ENCODE measurements at places on chromosomes 2 and 18.

DNA sequence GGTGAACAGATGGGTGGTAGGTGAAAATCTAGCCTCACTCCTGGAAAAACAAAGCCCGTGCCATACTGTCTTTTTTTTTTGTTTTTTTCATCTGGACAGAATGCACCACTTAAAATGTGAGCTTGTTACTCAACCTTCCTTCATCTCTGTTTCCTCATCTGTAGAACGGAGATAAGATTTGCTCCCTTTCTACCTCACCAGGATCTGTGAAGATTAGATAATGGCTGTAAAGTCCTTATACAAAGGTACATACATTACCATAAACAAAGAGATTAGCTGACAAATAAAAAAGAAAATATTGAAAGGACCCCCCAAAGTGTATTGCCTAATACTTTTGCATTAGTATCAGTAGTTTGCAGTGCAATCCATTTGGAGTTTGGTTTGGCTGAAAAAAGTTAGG, 75.4 kb upstream of the ZEB2 start:
- no peak for DNase-seq

GRCh38 chr18:63974991-63975390, 5.1 kb downstream of the SERPINB8 start:
- DNase-seq = no peak

GRCh38 chr18:57434536-57435494, at the start of gene ONECUT2:
ONECUT2 (plus strand) TSS chr18:57435374; CDS start chr18:57435717, 343 bp downstream.
- peak; percentile 16 for DNase-seq

DNA sequence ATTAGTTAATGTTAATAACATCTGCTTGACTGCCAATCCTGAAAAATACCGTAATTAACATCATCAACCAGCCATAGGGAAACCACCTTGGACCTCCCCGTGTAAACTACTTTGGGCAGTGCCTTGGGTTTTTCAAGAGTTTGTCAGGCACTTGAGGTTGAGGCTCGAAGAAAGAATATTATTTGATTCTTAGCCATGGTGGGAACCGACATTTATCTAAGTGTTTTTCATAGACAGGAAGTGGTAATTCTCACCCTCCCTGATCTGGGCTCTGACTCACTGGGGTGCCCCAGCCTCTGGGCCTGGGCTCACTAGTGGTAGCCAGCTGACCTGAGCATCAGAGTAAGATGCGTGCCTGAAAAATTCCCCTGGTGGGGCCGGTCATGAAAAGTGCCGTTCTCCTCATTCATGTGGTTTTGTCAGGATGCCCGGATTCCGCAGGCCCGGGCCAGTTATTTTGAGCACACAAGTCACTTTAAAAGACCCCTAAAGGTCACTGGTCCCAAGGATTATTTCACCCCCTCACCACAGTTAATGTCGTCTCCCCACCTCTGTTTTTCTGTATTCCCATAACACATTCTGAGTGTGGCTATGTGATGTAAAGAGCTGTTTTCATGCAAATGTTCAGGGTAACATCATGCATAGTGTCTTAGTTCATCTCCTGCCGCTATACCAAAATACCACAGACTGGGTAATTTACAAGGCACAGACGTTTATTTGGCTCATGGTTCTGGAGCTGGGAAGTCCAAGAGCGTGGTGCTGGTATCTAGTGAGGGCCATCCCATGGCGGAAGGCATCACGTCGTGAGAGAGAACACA, 21.6 kb upstream of the SPATA3 start:
- DNase-seq = peak; percentile 57

- DNase-seq = no peak
Observed at GRCh38 chr2:238527565-238527964, 100.8 kb downstream of the ASB1 start.

DNA sequence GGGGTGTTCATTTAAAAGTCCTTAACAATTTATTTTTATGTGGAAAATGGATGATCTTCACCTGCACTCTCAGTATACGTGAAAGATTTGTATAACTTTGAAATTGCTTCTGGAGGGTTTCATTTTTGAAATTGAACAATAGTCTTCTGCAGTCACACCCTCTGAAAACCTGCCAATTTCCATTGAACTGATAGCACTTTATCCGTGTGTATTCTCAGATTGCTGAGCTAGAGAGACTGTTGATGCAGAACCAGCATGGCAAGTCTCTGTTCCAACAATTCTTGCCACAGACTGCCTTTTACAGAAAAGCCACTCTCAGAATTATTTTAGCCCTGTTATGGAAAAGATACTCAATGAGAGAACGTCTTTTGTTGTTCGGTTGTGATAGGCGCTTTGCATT, 6.6 kb upstream of the GULP1 start:
- DNase-seq = no peak

- DNase-seq = no peak
Observed at GRCh38 chr2:15298770-15299169, 262.4 kb downstream of the NBAS start.

- peak; percentile 8 for DNase-seq
Observed at GRCh38 chr18:47931718-47932103, 1.3 kb upstream of the SMAD2 start.

- DNase-seq = no peak
Observed at GRCh38 chr2:31805688-31806087, 205.1 kb downstream of the MEMO1 start.

DNA sequence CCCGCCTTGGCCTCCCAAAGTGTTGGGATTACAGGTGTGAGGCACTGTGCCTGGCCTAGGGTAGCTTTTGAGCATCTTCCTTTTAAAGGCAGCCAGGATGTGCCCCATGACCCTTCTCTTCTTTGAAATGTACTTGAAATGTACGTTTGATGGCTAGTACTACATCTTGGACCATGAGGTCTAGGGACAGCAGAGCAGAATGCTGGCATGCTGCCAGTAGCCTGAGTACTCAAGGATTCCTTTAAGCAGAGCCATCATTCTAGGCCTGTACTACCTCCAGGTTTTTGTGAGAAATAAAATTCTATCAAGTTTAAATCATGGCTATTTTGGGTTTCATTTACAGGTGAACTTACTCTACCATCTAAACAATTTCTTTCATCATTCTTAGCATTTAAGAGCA, 2.9 kb upstream of the EML6 start:
- DNase-seq = no peak

- DNase-seq = no peak
Observed at GRCh38 chr18:3266062-3266608, 4.2 kb downstream of the MYL12B start.

DNA sequence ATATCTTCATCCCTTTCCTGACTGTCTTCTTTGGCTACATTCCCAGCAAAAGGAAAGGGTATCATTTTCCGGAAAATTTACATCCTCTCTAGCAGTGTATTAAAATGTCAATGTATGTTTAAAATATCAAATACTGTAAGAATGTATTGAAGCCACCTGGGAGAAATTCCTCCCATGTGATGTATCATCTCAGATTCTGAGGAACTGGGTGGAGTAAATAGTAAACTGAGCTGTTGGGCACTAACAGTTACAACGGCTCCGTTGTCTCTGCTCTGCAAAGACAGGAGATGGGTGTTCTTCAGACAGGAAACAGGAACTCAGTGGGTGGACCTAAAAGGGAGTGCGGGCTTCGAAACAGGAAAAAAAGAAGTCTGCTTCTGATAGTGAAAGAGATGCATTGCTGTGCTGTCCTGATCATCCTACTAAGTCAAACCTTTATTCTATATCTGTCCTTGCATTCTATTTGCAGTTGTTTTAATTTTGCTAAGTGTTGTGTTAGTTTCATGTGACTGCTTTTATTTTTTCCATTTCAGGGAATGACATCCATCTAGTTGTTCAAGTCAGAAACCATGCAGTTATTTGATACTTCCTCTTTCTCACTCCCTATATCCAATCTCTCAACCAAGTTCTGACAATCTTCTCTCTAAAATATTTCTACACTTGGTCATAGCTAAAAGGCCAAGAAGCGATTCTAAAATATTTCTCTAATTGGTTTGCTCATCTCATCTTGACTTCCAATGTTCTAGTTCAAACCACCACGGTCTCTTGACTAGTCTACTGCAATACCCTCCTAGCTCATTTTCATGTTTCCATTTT, 19.4 kb downstream of the DOK1 start:
- no peak for DNase-seq

DNA sequence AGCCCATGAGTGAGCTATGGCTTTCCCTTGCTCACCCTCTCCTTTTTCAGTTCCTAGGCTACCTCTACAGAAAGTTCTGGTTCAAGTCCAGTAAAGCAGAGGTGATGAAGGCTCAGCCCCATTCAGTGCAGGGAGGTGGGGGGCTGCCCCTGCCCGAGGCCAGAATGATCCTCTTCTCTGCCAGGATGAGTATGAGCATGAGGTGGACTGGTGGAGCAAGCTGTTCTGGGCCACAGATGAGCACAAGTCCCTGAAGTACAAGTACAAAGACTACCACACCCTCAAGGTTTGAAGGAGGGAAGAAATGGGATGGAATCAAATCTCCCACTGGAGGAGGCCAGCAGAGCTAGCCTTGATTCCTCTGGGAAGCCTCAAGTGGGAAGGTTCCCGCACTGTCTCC, 42.4 kb downstream of the LMAN2L start:
- DNase-seq = no peak

Measured in T-helper 9 cell (primary cell).